ENCODE measurements at places on chromosomes 5 and 9. TPM values are rescaled to one million over a fixed set of nuclear protein-coding genes. Genes with fewer than 3 reads are reported as not detected.

DNA sequence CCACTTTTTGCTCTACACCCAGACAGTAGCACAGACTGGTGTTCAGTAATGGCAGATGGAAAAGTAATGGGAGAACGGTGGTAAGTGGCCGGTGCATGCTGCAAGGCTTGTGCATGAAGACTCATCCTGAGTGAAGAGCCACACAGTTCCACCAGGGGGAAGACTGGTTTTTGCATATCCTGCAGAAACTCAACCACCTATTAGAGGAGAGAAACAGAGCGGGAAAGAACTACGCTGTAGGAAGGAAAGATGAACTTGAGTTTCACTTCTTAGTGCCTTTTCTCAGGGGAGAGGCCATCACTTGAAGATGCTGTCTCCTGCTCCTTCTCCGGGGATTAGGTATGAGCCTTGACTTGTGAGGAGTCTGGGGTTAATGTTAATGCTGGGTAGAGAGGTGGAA is 9.4 kb upstream of the PRSS3 start:
- H3K27ac ChIP-seq: no peak overlapping the region
- DNase-seq: no peak
- H3K4me1 ChIP-seq: no peaks in the 10 kb centered on the region
- no peaks in the 10 kb centered on the region for H3K27me3 ChIP-seq

- H3K4me3 ChIP-seq: no peak overlapping the region
- H3K27me3 ChIP-seq: no peaks in the 10 kb centered on the region
- no peaks in the 10 kb centered on the region for H3K4me1 ChIP-seq
- H3K27ac ChIP-seq: no peak overlapping the region
- no peaks in the 10 kb centered on the region for H3K36me3 ChIP-seq
These were observed 107.6 kb downstream of the SIL1 start for GRCh38 chr5:139090581-139090980.

The SEMA5A gene
- total RNA-seq: 9.3 TPM

The CDHR2 gene
- not detected for total RNA-seq

DNA sequence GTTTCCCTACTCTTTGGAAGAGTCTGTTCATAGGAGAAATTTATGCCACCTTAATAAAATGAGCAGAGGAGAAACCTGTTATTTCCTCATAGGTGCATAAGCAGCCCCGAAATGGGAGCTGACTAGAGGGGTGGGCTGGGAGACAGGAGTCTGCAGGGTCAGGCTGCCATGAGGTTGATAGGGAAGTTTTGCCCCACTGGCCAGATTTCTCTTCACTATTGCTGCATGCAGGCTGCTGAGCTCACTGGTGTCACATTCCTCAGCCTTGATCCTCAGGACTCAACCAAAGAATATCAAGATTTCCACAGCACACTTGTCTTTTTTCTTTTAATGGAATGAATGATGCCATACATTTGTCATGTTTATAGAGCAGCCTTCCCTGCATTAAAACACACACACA is 60.7 kb downstream of the BHMT start:
- no peaks in the 10 kb centered on the region for H3K27me3 ChIP-seq
- no peaks in the 10 kb centered on the region for H3K36me3 ChIP-seq
- no peak overlapping the region for H3K4me3 ChIP-seq
- no peak for DNase-seq
- H3K4me1 ChIP-seq: no peaks in the 10 kb centered on the region

- no peaks in the 10 kb centered on the region for H3K4me1 ChIP-seq
- no peak for DNase-seq
- H3K36me3 ChIP-seq: no peaks in the 10 kb centered on the region
These were observed 10.0 kb upstream of the SHISAL2B start for GRCh38 chr5:64680289-64680688.

Measured in vagina (tissue), 2 donors.